ENCODE measurements at places on chromosomes 12 and 14.
A peak's percentile ranks its signal among the peaks of the same experiment; 100 is the strongest.

- DNase-seq = no peak
Measured at GRCh38 chr12:42076976-42077375, 67.7 kb downstream of the GXYLT1 start.

DNA sequence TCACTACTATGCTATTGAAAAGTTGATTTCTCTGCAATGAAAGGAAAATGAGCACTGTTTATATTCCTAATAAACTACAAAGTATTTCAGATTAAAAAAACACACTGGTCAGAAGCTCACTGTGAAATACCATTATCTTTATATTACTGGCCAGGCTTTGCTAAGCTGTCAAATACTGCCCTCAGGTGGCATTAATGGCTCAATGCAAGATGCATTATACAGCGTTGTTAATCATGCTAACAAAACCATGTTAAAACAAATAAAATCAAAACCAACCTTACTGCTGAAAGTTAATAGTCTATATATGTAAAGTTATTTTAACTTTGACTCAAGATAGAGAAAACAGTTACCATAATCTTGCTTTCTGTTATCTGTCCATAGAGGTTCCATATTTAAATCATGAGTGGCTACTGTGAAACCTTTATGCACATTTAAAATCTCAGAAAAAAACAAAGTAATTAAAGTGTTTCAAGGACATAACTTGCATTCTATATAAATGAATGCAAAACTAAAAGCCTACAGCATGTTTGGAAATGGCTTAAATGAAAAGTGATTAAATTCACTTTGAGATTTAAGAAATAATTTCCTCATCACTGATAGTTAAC lies 121.7 kb downstream of the RALGAPA1 start:
- no peak for DNase-seq

DNA sequence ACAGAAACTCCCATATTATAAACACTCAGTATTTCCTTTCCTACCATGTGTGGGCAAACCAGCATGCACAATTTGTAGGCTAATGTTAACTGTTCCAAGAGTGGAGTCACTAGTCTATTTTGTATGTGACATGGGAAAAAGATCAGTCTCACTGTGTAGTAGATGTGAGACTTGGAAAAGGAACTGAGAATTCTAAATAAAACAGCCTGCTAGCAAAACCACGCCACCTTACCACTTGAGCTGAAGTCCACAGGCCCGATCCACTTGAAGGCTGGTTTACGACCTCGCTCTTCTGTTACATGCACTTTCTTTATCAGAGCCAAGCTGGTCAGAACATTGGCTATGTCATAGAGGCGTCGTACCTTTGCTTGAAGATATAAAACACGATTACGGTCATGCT lies 22.5 kb downstream of the E2F7 start:
- DNase-seq = no peak

DNA sequence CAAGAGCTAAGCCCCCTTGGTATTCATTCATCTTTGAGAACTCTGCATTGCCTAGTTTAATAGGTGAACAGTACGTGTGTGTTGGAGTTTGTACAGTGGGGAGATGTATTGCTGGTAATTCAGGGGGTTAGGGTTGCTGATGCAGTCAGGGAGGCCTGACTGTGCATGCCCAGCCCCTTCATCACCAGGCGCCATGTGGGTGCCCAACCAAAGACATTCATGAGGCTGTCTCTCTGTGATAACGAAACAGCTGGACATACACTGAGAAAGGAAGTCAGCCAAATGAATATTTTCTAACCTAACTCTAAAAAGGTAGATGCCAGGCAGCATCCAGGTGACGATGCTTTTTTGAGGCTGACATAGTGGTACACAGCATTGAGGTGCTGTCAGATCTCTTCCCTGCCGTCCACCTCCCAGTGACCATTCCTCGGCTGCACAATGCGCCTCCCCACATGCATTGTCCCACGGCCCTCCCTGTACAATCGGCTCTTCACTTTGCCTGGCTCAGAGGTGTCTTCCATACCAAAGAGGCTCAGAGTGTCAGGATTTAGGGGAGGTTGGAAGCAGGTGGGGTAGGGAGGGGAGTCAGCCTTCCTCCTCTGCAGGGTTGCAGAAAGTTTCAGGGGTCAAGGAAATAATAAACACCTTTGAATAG lies 19.0 kb downstream of the EML1 start:
- DNase-seq = no peak

- DNase-seq = peak; percentile 30
Measured at GRCh38 chr14:102316338-102316742, 3.2 kb upstream of the ZNF839 start.

DNA sequence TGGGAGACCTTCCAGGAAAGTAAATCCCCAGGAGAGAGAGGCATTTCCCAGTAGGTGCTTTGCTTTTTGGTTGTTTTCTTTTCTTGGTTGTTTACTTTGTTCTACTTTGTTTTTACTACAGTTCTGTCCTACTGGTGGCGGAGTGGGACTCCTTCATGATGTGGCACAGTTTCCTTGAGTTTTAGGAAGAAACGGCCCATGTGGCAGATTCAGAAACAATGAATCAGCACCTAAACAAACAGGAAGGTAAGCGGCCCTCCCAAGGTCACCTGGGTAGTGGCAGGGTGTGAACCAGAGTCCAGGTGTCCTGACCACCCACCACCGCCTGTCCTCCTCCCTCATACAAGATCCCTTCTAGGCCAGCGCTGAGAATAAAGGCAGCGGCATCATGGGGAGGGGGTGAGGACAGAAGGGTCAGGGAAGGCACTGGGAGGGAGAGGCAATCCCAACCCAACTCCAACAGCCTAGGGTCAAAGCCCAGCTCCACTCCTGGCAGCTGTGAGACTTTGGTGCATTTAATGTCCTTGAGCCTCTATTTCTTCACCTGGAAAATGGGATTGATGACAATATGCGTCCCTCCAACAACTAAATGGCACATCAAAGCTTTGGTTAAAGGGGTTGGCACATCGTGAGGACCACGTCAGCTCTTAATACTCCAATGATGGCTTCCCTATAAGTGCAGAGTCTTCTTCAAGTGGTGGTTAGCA lies 111.5 kb upstream of the BCL2L14 start:
- no peak for DNase-seq

DNA sequence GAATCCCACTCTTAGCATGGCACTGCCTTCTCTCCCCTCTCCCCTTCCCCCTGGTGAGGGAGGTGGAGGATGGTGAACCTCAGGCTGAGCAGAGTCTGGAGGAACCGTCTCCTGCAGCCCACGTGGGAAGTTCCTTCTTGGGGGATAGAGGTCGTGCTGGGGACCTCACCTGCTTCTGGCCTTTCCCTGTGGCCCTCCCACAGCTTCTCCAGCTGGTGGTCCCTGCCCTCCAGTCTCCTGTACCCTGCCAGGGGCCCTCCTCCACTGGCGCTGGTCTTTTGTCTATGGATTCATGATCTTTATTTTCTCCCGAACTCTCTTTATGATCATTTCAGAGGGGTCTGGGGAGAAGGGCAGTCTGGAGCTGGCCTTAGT lies 9.0 kb upstream of the MTA1 start:
- no peak for DNase-seq
